ENCODE measurements at places on chromosomes 2 and 18.

DNA sequence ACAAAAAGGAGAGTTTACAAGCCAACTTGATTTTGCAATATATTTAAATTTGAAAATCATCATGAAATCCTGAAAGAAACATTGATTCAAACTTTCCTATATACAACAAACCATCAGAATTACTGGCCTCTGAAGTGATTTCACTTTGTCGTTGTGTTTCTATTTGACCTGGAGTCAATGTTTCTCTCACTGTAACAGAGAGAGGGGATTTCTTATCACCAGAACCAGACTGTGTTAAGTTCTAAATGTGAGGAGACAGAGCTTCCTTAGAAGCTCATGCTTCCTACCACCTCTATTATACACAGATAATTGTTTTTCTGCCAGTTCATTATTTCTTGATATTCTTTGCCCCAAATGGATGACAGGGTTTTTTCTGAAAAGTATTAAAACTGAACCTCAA, 245.0 kb upstream of the RND3 start:
- no peak for DNase-seq

GRCh38 chr2:64807417-64807816, 153.7 kb upstream of the SERTAD2 start:
- no peak for DNase-seq

DNA sequence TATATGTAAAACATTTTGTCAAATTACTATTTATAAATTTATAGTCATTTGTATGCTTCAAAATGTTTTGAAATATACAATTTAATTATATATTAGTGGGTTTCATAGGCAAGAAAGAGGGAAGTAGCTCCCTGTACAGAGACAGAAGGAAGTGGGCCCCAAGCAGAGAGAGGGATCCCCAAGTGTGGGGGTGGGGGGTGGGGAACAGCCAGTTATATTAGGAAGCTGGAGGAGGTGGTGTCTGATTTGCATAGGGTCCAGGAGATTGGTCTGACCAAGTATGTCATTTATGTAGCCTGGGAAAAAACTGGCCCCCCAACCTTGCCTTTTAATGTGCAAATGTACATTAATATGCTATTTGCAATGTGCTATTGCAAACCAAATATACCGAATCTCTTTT, 76.5 kb upstream of the ZSWIM2 start:
- no peak for DNase-seq

- no peak for DNase-seq
These were observed 77.4 kb downstream of the APLF start for GRCh38 chr2:68544811-68545210.

GRCh38 chr2:216856406-216857065, 3.3 kb downstream of the TNP1 start:
- no peak for DNase-seq

- DNase-seq = no peak
These were observed 177.7 kb downstream of the SEPTIN10 start for GRCh38 chr2:109435901-109436598.

GRCh38 chr2:79782576-79783452, 270.0 kb downstream of the CTNNA2 start:
- DNase-seq = no peak

DNA sequence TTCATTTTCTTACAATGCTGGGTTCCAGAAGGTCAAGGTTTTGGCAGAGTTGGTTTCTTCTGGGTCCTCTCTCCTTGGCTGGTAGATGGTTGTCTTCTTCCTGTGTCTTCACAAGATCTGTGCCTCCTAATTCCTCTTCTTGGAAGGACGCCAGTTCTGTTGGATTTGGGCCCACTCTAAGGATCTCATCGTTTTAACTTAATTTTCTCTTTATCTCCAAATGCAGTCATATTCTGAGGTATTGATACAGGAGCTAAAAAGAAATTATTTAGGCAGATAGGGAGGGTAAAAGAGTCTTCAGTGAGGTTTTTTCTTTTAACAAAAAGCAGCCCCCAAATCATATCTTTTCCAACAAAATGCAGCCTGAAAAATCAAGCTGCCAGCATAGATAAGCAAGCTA, 998.4 kb downstream of the SOCS6 start:
- DNase-seq = no peak

GRCh38 chr2:130966775-130967490, 126.3 kb downstream of the FAM168B start:
- no peak for DNase-seq

DNA sequence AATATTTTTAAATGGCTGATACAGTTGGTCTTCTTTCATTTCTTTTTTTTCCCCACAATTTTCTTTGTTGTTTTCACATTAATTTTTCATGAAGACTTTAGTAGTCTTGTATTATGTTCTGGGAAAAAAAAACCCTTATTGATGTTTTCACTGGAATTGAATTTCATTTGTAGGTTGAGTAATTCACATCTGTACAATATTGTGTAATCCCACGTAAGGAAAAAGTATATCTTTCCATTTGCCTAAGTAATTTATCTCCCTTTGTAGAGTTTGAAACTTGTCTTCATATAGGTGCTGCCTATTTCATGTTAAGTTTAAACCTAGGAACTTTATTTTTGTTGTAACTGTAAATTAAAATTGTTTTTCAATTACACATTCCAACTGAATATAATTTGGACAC, 2.0 kb downstream of the DNAJC27 start:
- DNase-seq = no peak

DNA sequence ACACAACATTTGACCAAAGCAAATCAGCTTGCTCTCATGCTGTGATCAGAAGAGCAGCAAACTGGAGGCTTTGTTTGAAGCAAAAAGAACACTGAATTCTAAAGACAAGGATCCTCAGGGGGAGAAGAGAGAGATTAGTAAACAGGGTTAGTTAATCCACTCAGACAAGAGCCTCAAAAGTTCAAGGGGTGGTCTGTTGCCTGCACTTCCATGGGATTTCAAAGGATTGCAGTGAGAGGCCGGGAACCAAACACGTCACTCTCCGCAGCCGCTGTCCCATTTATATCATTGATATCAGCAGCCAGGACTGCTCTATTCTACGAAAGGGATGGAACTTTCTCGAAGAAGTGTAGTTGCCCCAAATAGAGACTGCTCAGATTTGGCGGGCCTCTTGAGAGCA, 97.8 kb upstream of the SP3 start:
- DNase-seq = no peak

GRCh38 chr2:221106241-221106640, 465.9 kb downstream of the EPHA4 start:
- DNase-seq = peak; percentile 22

DNA sequence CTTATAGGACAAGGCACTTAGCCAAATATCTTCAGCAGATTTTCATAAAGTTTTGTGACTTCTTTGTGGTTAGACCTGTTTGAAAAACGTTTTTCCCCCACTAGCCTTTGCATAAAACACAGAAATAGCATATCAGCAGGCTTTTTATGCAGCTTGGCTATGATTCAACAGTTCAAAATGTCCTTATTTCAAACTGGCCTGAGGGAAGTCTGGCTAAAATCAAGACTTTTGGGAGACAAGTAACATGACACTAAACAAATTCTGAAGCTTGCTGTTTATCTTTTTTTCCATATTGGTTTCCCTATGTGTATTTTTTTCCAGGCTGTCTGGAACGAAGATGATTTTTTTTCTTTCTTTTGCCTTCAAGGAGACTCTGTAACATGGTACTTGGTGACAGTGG, 95.1 kb upstream of the L3MBTL4 start:
- no peak for DNase-seq

GRCh38 chr18:8367217-8367988, 241.8 kb upstream of the RAB12 start:
- DNase-seq = no peak

DNA sequence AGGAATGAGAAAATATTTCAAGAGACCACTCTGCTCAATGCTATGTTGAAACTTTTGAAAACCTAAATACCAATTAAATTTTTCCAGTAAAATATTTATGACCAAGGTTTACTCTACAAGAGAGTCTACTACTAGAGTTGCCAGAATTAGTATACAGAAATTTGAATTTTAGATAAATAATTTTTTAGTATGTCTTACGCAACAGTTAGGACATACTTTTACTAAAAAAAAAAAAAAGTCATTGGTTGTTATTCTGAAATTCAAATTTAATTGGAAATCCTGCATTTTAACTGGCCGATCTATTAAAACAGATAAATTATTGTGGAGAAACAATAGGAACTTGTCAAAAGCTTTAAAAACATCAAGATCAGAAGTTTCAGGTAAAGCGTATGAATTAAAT, 49.1 kb upstream of the TMEM200C start:
- no peak for DNase-seq

DNA sequence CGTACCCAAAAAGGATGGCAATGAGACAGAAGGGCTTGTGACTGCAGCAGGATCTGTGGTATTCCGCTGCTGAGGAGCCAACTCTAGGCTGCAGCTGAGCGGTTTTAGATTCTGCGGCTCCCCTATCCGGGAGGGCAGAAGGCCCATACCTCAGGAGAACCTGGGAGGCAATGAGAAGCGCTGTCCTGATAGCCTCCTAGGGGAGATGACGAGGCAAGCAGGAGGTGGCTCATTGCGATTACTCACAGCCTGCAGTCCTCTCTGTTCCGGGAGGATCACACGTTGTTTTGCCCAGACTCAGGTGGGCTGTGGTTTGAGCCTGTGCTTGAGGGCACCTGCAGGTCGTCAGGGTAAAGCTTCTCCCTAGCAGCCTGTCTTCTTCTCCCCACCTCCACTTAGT, 65.1 kb downstream of the COA5 start:
- DNase-seq = no peak

- peak; percentile 60 for DNase-seq
These were observed 51.1 kb downstream of the RTN4 start for GRCh38 chr2:54999182-54999581.

GRCh38 chr2:125581557-125581956, 1074.4 kb upstream of the GYPC start:
- no peak for DNase-seq

- no peak for DNase-seq
These were observed 2.6 kb downstream of the HAAO start for GRCh38 chr2:42789751-42790150.

DNA sequence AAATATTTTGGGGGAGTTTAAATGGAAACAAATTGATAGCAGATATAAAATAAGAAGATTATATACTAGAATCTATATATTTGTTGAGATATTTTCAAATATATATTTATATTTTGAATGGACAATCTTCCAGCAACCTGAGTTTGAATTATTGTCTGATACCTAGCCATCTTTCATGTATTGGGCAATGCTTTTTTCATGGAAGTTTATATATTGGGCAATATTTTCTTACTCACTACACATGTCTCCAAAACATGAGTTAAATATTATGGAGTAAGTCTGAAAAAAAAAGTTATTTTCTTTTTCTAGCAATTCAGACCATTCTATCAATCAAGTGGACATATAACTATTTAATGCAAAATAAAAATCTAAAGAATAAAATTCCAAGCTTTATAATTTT, 295.2 kb downstream of the NYAP2 start:
- no peak for DNase-seq

- DNase-seq = no peak
These were observed 79.8 kb downstream of the CCDC150 start for GRCh38 chr2:196719110-196719872.

DNA sequence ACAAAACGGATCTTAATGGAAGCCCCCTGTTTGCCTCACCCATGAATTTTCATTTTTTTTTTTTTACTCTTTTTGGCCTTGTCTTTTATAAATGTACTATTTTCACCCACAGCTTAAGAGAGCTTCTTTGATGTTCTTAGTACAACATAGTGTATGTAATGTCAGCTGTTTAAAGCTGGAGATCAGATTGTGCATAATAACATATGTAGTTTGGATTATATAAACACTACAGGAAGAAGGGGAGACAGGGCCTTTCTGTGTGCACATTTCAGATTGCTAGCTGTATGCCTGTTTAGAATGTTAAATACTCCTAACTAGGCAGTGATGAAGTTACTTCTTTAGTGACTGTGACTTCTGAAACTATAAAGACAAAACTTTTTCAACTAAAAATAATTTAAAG, 2.1 kb upstream of the TANC1 start:
- DNase-seq = no peak

DNA sequence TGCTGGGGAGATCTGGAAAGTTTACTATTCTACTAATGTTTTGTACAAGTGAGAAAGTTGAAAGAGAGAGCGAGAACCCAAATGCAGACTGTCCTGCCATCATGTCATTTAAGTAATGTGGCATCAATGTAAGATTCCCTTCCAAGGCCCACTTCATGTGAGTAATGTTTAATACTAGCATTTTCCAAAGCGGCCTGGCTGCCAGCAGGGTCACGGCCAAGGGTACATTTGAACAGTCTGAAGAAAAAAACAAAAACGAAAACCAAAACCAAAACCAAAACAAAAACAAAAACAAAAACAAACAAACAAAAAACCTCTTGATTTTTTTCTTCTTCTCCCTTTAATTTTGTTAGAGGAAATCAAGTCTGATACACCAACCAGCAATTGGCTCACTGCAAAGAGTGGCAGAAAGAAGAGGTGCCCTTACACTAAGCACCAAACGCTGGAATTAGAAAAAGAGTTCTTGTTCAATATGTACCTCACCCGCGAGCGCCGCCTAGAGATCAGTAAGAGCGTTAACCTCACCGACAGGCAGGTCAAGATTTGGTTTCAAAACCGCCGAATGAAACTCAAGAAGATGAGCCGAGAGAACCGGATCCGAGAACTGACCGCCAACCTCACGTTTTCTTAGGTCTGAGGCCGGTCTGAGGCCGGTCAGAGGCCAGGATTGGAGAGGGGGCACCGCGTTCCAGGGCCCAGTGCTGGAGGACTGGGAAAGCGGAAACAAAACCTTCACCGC, 2.2 kb downstream of the HOXD10 start:
- DNase-seq = no peak

DNA sequence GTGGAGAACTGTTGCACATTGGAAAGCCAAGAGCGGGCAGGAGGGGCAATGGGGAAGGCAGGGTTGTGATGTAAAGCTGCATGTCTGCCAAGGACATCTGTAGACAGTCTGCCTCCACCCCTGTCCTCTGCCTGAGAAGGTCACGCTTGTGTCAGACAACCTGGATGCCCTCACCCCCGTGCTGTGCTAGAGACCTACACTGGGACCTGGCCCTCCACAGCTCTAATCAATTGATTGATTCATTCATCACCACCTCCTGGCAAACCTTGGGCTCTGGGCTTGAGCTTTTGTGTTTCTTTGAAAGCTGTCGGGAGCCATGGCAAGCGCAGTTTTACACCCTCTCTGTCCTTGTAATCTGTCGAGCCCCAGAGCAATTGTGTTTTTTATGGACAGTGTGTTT, 41.1 kb downstream of the MARCO start:
- no peak for DNase-seq

DNA sequence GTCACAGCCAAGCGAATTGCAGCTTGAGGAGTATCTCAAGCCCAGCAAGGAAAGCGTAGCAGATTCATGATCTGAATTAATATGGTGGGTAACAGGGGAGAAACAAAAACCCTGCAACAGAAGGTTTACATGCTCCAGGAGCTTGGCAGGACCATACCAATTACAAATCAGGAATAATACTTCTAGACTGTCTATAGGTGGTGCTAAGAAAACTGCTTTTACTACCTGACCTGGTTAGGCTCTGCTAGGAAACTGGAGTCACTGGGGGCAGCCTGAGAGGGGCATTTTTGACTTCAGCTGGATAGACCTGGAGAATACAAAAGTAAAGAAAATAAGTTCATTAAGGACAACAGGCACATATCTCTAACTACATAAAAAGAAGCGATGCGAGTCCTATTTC, 24.6 kb upstream of the SPOPL start:
- DNase-seq = peak; percentile 24

- peak; percentile 15 for DNase-seq
These were observed 152.5 kb downstream of the CYP26B1 start for GRCh38 chr2:71995067-71995665.

Data from NCI-H446 treated with DMSO at 0.1 percent for 48 hours (cell line).